ENCODE measurements at places on chromosomes 4 and X. TPM values are rescaled to one million over a fixed set of nuclear protein-coding genes. Genes with fewer than 3 reads are reported as not detected.

Gene STARD8
- 2.5 TPM for total RNA-seq

Gene FAM114A1
- total RNA-seq = 8.4 TPM

Gene TMPRSS11D
- total RNA-seq = not detected

Gene IL1RAPL1
- total RNA-seq = 11.1 TPM

Gene SPANXD
- total RNA-seq = not detected

Gene XAGE1A
- not detected for total RNA-seq

Gene GYG2
- total RNA-seq = 6.1 TPM

Gene RXFP1
- 18.7 TPM for total RNA-seq

Gene FGD1
- 11.1 TPM for total RNA-seq

Gene PRKG2
- 9.6 TPM for total RNA-seq

Gene ARHGAP24
- total RNA-seq = 1.5 TPM

Gene OPN1MW2
- total RNA-seq = not detected

Gene DRD5
- total RNA-seq = 0.74 TPM

Gene ERCC6L
- total RNA-seq = 0.74 TPM

Gene ANOS1
- total RNA-seq = 23.4 TPM

Gene PPP2R2C
- total RNA-seq = 59.5 TPM

Gene PNMA3
- total RNA-seq = 12.3 TPM

Gene RAB40AL
- 0.98 TPM for total RNA-seq

Gene NXF3
- total RNA-seq = not detected

Gene CLCN4
- total RNA-seq = 66.1 TPM

Gene ALAS2
- total RNA-seq = 9.8 TPM

Gene HSFX1
- 3.0 TPM for total RNA-seq

Gene PABPC5
- 8.9 TPM for total RNA-seq

Gene OSTC
- 32.5 TPM for total RNA-seq

Gene EFHC2
- 2.2 TPM for total RNA-seq

Gene CDKL2
- 41.8 TPM for total RNA-seq

Gene SSX2
- not detected for total RNA-seq
